ENCODE measurements at places on chromosomes 4 and X.
A peak's percentile ranks its signal among the peaks of the same experiment; 100 is the strongest.

DNA sequence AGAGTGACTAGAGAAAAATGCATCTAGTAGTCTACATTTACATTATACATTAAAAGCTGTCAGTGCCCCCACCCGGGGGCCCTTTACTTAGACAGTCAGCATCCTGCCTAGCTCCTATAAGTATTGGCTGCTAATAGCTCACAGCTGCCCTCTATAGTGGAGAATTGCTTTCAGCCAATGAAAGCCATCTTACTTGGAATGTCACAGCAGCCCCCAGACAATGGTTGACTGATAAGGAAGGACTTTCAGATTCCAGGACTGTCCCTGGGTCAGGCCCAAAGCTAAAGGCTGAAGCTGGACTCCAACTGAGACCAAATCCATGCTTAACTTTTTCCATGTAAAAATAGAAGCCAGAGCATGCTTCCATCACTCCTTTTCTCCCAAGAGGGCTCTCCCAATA lies 196.9 kb downstream of the ANKRD50 start:
- peak; percentile 21 for DNase-seq

GRCh38 chr4:110042545-110043517 lies 130.1 kb downstream of the EGF start:
- no peak for DNase-seq

DNA sequence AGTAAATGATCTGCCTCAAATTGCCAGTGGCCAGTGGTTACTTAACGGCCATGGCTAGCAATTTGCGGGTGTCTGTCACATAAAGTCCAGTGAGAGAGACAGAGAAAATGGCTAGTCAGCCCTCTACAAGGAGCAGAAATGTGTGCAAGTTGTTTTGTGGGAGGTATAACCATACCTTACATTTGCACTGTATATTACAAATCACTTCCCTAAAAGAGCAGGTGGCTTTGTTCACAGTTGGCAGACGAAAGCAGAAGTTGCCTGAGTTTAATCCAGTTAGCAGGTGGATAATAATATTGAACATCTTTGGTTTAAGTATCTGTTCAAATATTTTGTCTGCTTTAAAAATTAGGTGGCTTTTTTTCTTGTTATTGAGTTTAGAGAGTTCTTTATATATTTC lies 15.6 kb downstream of the SRPX start:
- no peak for DNase-seq

DNA sequence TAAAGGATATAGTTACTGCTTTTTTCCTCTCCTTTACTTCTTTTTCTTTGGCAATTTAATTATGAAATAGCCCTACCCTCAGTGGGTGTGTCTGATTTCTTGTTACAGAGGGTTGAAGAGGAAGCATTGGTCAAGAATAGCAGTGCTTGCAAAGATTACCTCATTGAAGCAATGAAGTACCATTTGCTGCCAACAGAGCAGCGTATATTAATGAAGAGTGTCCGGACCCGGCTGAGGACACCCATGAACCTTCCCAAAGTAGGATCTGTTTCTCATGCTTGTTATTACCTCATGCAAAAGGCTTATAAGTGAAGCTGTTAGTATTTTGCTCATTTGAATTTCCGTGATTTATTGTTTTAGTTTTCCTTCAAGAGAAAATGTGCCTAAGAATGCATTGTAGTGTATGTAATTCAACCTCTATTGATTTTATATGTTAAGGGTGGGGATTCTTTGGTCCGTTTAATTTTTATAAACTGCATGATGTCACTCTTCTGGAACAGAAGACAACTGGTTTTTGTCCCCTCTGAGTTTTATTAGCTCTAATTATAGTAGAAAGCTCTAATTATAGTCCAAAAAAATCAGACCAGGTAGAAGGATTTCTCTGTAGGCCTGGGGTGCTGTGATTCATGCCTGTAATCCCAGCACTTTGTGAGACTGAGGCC lies 27.9 kb upstream of the MSMO1 start:
- no peak for DNase-seq

DNA sequence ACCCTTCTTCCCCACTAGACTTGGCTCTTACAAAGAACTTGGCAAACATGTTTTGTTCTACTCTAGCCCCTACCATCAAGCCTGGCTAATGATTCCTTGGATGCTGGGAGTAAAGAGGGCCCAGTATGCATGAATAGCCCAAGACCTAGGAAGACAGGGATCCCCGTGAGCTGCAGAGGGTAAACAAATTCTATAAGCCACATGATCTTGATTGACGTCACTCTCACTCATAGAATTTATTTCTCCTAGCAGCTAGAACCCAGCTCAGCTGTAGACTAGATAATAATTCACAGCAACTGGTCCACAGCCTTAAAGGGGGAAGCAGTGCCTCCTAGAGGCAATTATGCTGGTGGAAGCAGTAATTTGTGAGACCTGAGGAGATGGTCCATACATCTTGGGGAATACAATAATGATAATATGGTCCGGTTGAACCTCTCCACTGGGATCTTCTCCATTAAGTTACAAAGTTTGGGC lies 16.1 kb upstream of the USO1 start:
- no peak for DNase-seq

DNA sequence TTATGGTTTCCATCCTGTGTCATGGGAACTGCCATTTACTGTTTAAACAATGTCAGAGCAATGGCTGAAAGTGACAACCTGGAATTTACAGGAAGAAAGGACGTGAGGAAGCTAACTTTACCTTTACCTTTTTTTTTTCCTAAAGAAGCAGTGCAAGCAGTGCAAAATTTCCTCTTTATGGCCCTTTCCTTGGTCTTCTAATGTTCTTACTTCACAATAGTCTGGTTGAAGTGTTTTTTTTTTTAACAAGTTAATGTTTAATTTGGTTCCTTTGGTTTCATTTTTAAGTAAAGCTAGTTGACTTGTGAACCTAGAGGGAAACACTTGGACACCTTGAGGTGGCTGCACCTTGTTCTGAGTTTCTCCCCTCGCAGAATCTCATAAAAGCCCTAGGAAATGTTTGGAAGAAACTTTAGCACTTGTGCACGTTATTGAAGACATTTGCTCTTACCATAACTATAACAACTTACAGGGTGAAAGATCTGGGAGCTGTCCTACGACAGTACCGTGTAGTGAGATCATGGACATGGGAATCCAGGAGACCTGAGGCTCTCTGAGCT lies 1.8 kb downstream of the SGMS2 start:
- DNase-seq = no peak

- no peak for DNase-seq
Observed at GRCh38 chr4:2587213-2587823, 50.9 kb downstream of the FAM193A start.

GRCh38 chr4:145279122-145279960 lies 99.0 kb upstream of the OTUD4 start:
- DNase-seq = no peak

DNA sequence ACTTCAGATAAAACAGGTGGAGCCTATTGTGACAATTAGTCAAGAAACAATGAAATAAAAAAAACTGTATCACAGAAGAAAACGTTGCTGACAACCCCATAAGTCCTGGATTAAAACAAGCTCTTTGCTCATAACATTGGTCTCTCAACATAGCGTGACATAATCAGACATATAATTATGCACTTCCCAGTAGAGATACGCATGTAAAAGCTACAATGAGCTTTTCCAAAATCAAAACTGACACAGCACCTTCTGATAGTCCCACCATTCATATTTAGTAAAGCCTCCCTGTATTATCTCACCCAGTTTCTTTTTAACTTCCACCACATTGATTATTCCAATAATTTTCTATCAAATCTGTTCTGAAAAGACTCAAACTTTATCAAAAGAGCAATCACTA lies 372.1 kb upstream of the SMIM31 start:
- DNase-seq = no peak

- DNase-seq = no peak
Observed at GRCh38 chrX:121103381-121103780, 56.0 kb downstream of the GLUD2 start.

DNA sequence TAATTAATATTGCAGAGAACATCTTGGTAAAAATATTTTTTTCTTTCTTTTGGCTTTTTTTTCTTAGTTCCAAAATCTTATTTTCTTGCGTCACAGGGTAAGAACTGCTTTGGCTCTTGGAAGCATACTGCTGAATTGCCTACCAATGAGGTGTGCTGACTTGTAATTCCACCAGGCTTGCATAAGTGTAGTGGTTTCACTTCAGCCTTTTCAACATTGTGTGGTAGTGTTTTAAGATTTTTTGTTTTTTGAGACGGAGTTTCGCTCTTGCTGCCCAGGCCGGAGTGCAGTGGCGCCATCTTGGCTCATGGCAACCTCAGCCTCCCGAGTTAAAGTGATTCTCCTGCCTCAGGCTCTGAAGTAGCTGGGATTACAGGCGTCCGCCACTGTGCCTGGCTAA lies 42.4 kb downstream of the N4BP2 start:
- no peak for DNase-seq

DNA sequence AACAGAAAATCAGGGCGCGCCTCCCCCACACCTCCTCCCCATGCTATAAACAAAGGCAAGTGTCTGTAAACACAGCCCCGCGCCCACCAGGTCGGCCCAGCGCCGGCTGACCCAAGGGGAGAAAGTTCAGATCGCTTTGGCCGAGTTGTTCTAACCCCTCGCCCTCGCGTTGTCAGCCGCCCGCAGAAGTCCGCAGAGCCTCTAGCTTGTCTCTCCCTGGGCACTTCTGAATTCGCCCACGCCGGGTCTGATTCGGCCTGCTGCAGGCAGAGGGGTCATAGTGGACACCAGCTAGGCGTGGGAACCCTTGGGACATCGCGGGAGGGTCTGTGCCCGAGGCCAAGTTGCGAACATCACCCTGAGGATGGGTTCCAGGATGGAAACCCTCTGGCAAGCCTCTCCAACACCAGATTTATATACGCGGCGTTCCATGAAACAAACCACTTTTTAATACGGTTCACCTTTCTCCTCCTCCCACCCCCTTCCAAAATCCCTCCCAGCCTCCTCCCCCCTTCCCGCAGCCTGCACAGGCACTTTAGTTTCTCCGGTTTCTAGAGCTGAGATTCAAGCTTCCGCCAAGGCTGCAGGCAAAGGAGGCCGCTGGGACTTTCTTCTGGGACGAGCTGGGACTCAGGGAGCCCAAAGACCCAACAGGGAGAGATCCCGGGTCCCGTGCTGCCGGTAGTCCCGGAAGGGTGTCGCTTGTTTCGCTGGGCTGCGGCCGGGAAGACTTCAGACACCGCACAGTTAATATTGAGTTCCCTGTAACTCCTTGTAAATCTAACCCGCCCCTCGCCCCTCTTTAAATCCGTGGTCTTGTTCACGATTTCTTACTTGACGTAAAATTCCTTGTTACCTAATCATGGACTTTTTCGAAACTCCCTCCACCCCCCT lies 4.7 kb downstream of the HAND2 start:
- peak; percentile 27 for DNase-seq

DNA sequence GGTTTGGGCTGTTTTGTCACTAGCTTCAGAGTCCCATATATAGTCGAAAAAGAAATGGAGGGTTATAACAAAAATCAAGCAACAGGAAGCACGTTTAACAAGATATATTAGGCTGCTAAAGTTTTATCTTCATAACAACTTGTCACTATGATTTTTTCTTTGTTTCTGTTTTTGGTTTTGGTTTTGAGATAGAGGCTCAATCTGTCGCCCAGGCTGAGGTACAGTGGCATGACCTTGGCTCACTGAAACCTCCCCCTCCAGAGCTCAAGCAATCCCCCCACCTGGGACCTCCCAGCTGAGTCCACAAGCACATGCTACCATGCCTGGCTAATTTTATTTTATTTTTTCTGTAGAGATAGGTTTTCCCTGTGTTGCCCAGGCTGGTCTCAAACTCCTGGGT lies 2664.4 kb downstream of the ARAP2 start:
- DNase-seq = no peak

DNA sequence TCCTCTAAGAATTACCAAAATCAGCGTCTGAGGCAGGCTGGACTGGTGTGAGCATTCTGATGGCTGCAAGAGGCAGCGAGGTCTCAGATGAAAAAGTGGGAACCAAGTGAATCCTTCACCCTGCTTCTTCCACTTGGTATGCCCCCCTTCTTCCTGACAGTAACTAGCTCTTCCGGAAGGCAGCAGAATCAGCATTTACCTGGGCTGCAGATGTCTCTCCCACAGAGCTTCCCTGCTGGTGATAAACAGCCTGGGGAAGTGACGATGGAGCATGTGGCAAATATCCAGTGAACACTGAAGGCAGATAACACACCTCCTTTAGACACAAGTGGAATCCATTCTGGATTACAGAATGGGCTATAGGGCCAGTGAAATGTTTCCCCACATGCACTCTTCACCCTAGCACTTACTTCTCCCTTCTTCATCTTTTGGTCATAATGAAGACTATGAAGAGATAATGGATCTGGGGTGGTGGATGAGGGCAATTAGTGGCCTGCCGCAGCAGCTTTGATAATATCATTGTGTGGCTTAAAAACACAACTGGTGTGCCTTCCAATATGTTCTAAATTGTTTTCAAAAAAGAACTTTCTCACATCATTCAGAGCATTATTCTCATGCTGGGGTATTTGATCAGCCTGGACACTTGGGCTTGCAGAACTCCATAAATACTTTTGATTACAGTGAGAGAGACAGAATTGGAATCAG lies 60.8 kb upstream of the TBC1D9 start:
- no peak for DNase-seq

DNA sequence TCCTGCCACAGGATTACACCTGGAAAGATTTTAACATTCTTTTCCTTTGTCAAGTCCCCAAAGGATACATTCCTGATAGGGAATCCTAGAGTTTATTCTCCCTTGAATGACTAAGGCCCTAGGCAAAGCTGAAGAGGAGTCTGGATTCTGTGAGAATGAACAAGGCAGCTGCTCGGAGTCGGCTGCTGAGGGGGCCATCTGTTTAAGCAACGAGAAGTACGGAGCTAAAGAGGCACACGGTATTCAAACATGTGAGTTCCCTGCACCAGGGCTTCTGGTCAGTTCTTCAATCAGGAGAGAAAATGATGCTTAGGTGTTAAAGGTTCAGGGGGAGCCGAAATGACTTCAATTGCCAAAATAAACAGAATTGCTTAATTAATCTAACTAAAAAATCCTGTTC lies 97.6 kb downstream of the MGST2 start:
- no peak for DNase-seq

- peak; percentile 90 for DNase-seq
Observed at GRCh38 chr4:8592366-8593263, at the start of gene CPZ. Gene CPZ (plus strand): TSS chr4:8592765. CDS start chr4:8592834, 69 bp downstream.

GRCh38 chr4:99529956-99530355 lies 19.1 kb downstream of the C4orf17 start:
- DNase-seq = no peak

DNA sequence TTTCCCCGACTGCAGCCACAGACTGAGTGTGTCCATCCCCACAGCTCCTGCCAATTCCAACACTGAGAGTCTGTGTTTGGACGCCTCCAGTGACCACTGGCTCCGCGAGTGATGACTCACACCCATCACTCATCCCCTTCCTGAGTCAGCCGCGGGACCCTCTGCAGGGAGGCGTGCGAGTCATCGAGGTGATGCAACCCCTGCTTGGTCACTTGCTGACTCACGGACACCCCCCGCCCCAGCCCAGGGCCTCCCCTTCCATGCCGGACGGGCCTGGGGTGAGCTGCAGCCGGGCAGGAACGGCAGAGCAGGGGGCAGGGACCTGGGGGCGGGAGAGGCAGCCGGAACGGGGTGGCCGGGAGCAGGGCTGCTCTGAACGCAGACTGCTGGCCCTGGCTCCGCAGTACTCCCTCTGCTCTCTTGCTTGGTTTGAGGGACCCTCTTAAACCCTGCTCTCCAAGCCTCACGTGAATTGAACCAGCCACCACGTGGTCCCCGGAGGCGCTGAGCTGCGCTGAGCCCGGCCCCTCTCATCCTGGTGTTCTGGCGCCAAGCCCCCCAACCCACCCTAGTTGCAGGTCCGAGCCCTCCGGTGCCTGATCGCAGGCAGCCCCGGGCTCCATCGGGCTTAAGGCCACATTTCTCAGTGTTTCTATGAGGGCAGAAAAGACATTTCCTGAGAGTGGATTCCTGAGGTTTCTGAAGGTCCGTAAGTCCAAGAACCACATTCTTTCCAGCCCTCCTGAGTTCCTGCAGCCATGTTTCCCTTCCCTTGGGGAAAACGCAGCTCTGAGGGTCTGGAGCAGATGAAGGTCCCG lies 32.4 kb downstream of the FGFRL1 start:
- peak; percentile 60 for DNase-seq

All from iPS-NIHi11 (cell line).